ENCODE measurements at places on chromosomes 4 and X. TPM values are rescaled to one million over a fixed set of nuclear protein-coding genes. Genes with fewer than 3 reads are reported as not detected.

CXCR3 gene
- not detected for total RNA-seq

SASH3 gene
- 2.6 TPM for total RNA-seq

NAP1L2 gene
- 0.52 TPM for total RNA-seq

PDZD11 gene
- 14.1 TPM for total RNA-seq

BST1 gene
- total RNA-seq: 5.2 TPM

NPY2R gene
- not detected for total RNA-seq

PDHA2 gene
- total RNA-seq: not detected

DMRTC1 gene
- not detected for total RNA-seq

ATP1B4 gene
- 220 TPM for total RNA-seq

TMEM150C gene
- 4.2 TPM for total RNA-seq

ATP8A1 gene
- 39.7 TPM for total RNA-seq

MGARP gene
- total RNA-seq: not detected

RAB41 gene
- total RNA-seq: not detected

ARFIP1 gene
- total RNA-seq: 25.6 TPM

NEK1 gene
- 16.7 TPM for total RNA-seq
